ENCODE measurements at places on chromosomes 11 and 22.

GRCh38 chr22:20218326-20218872 is 49.7 kb downstream of the RTN4R start:
- ATAC-seq: no peak

- ATAC-seq: no peak
Measured at GRCh38 chr11:72228844-72229231, 4.3 kb downstream of the INPPL1 start.

DNA sequence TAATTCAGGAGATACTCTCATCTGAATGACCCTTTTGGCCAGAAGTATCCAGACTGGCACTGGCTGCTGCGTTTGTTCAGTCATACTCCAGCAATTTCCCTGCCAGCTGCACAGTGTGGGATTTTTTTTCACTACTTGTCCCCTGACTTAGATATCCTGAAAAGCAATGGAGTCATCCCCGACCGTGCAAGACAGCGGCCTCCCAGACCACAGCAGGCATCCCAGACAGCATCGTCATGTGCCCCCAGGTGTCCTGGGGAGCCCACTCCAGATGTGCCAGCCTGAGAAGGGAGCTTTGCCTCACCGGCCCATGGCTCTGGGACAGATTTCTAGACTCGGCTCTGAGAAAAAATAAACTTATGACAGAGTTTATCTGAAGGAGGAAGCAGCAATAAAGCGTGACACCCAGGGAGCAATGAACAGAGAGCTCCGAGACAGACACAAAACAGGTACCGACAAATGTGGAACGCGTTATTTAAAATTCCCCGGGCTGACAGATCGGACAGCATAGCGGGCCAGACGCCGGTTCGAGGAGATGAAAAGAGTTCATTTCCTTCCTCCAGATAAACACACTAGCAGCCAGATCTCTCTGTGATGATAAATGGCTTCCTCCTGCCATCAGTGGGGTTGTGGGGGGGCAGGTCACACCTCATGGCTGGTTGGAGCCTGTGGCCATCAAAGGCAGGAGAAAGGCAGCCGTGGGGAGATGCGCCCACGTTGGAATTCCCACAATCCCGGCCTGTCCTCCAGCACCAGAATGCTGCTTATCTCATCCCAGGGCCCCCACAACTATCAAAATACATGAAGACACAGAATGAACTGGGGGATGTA is 106.4 kb upstream of the FGF3 start:
- no peak for ATAC-seq

- ATAC-seq: no peak
Measured at GRCh38 chr22:26170112-26170492, 840 bp downstream of the SEZ6L start.

DNA sequence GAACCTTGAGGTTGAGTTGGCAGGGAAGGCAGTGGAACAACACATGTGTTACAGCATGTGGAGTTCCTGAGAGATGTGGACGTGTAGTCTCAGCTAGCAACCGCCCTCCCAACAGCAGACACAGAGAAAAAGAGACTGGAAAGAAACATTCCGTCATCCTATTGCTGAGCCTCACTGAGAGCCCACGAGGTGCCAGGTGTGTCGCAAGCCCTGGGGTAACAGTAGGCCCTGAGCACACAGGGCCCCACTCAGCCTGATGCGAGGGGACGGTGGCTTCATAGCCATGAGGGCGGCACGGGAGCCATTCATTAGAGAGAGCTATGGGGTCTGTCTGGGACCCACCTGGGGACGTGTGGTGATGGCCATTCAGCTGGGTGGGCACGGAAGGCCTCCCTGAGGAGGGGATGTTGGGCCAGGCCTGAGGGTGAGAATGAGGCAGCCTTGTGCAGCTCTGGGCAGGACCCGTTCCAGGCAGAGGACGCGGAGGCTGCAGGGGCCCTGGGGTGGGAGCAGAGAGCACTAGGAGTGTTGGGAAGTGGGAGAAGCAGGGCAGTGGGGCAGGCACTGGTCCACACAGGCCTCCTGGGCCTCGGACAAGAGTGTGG is 26.2 kb downstream of the MPPED1 start:
- ATAC-seq: no peak

DNA sequence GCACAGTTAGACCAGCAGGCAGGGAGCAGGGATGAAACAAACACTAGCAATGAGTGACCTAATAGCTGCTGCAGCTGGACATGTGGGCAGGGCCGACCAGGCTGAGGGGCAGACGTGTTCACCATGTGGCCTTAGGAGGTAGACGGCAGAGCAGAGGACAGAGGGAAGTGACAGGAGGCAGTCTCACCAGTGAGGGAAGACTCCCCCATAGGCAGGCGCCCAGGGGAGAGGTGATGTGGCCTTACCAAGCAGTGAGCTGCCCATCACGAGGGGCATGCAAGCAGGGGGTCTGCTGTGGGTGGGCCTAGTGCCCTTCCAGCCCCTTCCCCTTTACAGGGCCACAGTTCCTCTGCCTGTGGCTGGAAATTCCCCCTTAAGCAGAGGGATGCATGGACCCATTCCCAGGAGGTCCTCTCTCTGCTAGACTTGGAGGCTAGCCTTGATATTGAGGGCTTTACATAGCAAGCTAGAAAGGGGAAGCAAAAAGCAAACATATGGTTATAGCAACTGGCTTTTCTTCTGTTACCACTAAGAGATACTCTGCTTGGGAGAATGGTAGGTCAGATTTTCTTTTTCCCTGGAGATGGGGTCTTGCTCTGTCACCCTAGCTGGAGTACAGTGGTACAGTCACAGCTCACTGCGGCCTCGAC is 67.6 kb downstream of the MPPED1 start:
- no peak for ATAC-seq

- peak; percentile 59 for ATAC-seq
Measured at GRCh38 chr11:19670030-19670791, 42.4 kb upstream of the NAV2 start.

DNA sequence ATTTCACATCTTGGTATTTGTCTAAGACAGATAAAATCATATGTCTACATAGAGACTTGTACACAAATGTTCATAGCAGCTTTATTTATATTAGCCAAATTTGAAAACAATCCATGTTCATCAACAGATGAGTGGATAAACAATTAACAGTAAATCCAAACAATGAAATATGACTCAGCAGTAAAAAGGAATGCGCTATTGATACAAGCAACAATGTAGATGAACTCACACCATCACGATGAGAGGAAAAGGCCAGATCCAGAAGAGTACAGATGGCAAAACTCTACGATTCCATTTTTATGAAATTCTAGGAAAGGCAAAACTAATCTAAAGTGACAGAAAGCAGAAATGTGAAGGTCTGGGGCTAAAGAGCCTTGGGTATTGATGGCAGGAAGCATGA is 384.3 kb downstream of the NTM start:
- ATAC-seq: no peak

- no peak for ATAC-seq
Measured at GRCh38 chr22:50296658-50297490, 10.6 kb downstream of the PLXNB2 start.

DNA sequence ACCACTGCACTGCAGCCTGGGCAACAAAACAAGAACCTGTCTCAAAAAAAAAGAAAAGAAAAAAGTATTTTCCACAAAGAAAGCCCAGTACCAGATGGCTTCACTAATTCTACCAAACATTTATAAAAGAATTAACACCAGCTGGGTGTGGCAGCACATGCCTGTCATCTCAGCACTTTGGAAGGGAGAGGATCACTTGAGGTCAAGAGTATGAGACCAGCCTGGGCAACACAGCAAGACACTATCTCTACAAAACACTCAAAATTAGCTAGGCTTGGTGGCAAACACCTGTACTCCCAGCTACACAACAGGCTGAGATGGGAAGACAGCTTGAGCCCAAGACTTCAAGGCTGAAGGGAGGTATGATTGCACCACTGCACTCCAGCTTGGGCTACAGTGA is 20.1 kb downstream of the RSF1 start:
- no peak for ATAC-seq

DNA sequence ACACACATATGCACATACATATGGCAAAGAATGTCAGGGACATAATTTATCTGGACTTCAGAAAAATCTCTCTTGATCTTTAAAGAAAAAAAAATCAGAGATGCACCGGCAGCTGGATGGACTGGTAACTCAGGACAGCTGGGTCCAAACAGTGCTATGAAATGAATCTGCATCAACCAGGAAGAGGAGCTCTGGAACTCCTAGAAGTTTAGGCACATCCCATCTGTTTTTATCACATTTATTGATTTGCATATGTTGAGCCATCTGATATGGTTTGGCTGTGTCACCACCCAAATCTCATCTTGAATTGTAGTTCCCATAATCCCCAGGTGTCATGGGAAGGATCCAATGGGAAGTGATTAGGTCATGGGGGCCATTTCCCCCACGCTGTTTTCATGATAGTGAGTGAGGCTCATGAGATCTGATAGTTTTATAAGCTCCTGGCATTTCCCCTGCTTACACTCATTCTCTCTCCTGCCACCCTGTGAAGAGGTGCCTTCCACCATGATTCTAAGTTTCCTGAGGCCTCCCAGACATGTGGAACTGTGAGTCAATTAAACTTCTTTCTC is 87.7 kb upstream of the AKIP1 start:
- ATAC-seq: no peak

GRCh38 chr11:97850701-97851100 is 1170.0 kb upstream of the CNTN5 start:
- no peak for ATAC-seq

DNA sequence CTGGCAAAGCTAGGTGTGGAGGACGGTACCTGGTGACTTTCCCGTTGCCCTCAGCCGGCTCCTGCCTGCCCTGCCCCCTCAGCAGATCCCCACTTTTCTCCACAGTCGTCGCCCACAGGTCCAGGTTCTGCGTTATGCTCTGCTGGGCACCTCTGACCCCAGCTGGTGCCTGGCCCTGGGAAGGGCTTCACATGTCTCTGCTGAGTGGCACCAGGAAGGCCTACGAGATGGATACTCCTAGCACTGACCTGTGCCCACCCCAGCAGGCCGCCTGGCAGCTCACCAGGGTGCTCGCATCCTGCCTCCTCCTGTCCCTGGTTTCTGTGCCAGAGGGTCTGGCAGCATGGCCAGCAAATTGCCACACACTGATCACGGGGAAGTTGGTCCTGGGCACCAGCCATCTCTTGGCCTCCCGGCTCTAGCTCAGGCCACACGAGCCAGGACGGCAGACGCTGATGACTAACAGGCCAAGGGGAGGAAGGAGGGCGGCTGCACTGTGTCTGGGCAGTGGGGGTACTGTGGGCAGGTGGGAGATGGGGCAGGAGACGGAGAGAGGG is 13.8 kb downstream of the CARS1 start:
- peak; percentile 4 for ATAC-seq

- ATAC-seq: no peak
Measured at GRCh38 chr11:101497291-101497690, 86.5 kb downstream of the TRPC6 start.
